ENCODE measurements at places on chromosomes 2 and 18.

DNA sequence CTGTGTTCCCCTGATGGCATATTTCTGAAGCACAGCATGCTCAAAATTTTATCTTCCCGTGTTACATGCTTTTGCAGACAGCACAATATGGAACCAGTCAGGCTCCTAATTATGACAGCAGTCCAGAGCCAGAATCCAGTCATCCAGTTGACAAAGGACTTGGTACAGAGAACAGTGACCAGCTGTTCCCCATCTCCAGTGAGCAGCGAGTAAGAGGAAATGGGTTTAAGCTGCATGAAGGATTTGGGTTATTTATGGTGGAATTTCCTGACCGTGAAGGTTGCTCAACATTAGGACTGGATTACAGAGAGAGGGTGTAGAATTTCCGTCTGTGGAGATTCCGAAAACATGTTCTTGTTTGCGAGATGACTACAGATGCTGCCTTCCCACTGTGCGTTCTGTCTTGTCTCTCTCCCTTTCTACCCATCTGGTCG, 24.4 kb downstream of the SGPP2 start:
- no peak for DNase-seq

GRCh38 chr2:46983065-46983801, 67.6 kb upstream of the MCFD2 start:
- no peak for DNase-seq

- no peak for DNase-seq
These were observed 286.8 kb upstream of the RAB12 start for GRCh38 chr18:8322486-8322885.

GRCh38 chr2:10235099-10235908, 67.4 kb upstream of the HPCAL1 start:
- DNase-seq, result no peak

DNA sequence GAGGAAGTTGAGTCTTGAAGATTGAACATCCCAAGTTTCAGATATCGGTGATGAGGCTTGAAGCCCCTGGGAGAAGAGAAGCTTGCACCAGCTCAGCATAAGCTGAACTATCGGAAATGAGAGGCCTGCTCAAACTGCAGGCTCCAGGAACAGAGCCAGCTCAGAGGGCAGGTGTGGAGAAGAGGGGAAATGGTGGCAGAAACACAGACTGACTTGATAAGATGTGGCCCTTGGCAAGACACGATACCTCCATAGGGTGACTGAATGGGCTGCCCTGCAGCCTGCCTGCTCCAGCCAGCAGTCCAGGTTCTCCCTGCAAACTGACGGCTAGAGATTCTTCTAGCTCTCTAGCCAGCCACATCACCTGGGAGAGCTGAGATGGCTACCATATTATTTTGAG, 86.6 kb downstream of the MYT1L start:
- DNase-seq, result no peak

DNA sequence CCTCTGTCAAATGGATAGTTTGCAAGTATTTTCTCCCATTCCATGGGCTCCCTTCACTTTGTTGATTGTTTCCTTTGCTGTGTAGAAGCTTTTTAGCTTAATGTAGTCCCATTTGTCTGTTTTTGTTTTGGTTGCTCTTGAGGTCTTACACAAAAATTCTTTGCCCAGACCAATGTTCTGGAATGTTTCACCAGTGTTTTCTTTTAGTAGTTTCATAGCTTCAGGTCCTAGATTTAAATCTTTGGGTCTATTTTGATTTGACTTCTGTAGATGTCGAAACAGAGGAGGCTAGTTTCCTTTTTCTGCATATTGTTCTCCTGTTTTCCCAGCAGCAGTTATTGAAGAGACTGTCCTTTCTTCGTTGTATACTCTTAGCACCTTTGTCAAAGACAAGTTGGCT, 351.6 kb downstream of the PTPRM start:
- no peak for DNase-seq

GRCh38 chr2:23456881-23457760, 72.1 kb downstream of the KLHL29 start:
- no peak for DNase-seq

GRCh38 chr2:7146151-7146550, 228.9 kb downstream of the RNF144A start:
- DNase-seq, result no peak

DNA sequence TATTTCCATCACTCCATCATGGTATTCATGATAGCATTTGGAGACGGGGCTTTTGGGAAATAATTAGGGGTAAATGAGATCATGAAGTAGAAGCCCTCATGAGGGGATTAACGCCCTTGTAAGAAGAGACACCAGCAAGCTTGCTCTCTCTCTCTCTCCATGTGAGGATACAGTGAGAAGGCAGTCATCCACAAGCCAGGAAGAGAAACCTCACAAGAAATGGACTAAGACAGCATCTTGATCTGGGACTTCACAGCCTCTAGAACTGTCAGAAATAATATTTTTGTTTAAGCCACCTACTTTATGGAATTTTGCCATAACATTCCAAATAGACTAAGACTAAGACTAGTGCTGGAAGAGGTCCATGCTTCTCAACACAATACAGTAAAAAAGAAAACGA, 464.6 kb upstream of the GCFC2 start:
- no peak for DNase-seq

GRCh38 chr18:24054130-24054529, 39.6 kb downstream of the TTC39C start:
- DNase-seq, result peak; percentile 27

Data from epithelial cell of prostate (primary cell).